ENCODE measurements at places on chromosomes 5 and 9.

- DNase-seq = no peak
Observed at GRCh38 chr5:130035388-130035787, 131.1 kb downstream of the CHSY3 start.

GRCh38 chr5:113909782-113910181 is 396.3 kb downstream of the YTHDC2 start:
- peak; percentile 99 for DNase-seq

- DNase-seq = no peak
Observed at GRCh38 chr9:134536101-134536900, 105.3 kb upstream of the COL5A1 start.

GRCh38 chr5:142095035-142095434 is 13.5 kb upstream of the NDFIP1 start:
- no peak for DNase-seq

DNA sequence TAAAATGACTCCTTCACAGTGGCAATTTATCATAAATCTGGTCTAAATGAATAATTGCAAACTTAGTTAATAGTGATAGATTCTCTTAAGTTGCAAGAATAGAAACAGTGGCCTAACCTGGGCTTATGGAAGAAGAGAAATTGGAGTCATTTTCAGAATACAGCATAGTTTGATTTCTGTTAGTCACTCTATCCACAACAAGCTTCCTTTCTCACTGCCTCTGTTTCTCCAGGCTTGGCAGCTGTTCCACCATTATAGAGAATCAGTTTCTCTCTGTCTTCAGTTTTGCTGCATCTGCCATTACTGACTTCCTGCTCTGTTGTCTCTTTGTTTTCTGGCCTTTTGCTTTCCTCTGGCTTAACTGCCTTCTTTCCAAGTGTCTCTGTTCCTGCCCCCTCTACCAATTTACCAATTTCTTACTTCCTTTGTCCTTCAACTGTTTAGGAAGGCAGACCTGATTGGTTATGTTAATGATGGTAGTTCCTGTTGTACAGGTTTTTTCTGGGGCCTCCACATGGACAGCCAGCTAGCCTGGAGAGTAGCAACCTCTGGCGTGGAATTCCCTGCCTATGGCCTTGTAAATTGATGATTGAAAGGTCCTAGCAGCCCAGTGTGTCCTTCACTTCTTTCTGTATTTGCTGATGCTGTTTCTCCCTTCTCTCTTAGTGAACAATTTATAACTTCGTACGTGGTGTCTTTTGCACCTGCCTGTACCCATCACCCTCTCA is 75.9 kb upstream of the RASGRF2 start:
- no peak for DNase-seq

DNA sequence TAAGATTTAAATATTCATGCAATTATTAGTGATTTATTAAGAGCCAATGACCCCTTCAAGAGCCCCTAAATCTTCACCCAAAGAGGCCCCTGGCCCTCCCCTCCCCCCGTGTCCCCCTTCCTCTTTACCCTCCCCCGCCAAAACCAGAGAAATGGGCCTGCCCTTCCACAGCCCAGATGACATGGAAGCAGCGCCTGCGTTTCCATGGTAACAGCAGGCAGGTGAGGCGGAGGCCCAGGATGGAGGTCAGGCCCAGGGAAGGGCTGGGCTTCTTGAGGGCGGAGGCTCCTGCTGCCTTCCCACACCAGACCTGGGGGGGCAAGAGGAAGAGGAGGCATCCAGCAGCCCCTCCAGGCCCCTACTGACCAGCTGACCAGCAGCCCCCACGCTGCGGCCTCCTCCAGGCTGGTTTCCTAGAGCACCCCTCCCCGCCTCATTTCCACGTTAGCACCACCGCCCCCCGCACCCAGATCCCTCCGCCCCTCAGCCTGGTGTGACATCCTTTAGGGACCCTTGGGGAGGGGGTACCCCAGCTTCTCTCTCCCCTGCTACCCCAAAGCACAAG is 37.4 kb downstream of the UNC5A start:
- peak; percentile 15 for DNase-seq

GRCh38 chr5:95027151-95027721 is 257.7 kb downstream of the MCTP1 start:
- no peak for DNase-seq

DNA sequence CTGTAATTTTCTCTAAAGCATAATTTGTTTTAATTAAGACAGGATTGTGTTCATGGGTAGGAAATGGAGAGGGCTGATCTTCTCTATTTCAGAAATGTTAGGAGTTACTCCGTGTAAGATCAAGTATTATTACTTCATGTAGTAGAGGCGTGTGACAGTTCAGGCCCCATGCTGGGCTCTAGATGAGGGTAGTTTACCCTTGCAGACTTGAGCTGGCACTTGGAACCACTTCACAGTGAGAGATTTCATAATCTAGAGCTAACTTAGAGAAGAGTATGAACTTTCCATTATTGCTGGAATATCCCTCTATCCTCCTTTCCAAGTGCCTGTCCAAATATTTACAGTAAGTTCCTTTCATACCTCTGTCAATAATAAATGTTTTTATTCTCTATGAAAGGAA is 195.1 kb downstream of the PCSK5 start:
- no peak for DNase-seq

GRCh38 chr9:116095403-116095802 is 58.2 kb upstream of the PAPPA start:
- DNase-seq = no peak

DNA sequence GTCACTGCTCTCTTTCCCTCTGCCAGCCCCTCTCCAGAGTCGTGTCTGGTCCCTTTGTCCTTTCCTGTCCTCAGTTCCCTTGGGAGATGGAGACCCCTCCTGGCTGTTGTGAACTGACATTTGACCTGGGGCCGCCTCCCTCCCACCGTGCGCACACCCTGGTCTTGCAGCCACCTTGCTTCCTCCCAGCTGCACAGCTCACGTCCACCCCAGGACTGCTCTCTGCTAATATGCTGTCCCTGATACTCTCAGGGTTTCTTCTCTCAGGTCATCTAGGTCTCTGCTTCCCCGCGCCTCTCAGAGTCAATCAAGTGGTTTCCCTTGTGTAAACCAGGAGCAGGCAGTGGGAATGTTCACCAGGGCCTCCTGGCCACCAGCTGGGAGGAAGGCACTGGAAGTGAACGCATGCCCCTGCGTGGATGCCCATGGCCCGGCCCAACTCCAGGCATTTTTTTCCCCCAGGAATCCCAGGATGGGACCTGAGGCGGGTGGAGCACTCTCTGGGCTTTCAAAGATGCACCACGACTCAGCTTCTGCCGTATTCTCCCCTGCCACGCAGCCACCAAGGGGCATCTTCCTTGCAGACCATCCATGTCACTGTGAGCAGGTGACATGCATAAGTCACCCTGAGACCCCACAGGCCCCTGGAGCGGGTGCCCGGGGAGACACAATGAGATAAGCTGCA is 142.4 kb downstream of the OLFM1 start:
- DNase-seq = no peak

DNA sequence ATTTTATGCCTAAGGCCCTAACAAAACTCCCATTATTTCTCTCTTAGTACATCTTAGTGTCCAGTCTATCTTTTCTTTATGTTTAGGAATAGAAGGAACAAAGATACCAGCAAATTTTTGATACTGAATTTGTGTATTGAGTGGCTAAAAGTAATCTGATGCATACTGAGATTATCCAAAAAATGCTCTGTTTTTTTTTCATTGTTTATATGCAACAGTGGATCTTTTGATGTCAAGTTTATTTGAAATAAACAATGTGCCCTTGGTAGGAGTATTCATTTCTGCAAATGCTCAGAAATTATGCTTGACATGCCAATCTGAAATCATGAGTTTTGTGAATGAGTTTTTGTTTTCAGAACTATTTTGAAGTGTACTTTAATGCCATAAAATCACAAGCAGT is 58.7 kb downstream of the CCDC192 start:
- DNase-seq = no peak

DNA sequence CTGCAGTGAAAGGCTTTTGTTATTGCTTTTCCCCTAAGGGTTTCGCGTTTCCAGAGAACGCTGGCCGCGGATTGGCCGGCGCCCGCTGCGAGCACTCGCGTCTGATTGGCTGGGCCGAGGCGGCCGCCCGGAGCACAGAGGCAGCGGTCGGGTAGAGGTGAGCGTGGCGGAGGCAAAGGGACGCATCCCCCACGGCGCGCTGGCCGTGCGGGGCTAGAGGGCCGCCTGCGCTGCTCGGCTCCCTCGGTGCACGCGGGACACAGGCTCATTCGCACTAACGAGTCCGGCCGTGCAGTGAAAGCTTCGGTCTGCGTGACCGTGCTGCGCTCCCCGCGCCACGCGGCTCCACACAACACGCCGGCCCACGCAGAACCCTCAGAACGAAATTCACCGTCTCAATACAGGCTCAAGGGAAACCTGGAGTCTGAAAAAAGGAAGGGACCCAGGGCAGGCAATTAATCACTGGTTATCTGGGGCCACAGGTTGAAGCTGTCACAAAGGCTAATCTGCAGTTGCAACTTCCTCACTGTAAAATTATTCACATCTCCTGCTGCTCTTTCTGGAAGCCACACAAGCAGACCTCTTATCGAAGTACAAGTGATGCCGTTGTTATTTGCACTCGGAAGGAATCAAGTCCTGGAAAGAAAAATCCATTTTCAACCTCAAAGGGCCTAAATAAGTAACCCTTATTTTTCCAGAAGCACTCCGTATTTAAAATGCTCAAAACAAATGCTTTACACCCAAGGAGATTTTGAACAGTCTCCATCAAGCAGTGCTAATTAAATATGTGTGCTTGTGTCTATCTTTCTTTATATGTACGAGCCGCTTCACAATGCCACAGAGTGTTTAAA is 94.6 kb downstream of the ZNF608 start:
- peak; percentile 73 for DNase-seq

GRCh38 chr5:157563373-157563928 is 12.1 kb downstream of the ADAM19 start:
- no peak for DNase-seq

- DNase-seq = no peak
Observed at GRCh38 chr5:11273180-11273903, 512.3 kb upstream of the DAP start.

DNA sequence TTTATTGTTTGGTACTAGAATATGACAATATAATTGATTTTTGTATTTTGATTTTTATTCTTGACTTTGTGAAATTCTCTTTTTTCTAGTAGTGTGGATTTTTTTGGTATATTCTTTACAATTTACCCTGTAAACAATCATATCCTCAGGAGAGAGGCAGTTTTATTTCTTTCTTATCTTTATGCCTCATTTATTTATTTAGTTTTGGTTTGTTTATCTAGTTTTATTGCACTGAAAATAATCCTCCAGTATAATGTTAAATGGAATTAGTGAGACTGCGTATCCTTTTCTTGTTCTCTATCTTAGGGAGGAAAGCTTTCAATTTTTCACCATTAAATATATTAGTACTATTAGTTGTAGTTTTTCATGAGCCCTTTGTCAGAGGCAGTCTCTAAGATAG is 109.4 kb downstream of the MACROH2A1 start:
- no peak for DNase-seq

- no peak for DNase-seq
Observed at GRCh38 chr5:67240846-67241245, 44.2 kb upstream of the CD180 start.

- no peak for DNase-seq
Observed at GRCh38 chr9:73137286-73137899, 14.3 kb upstream of the ANXA1 start.

- DNase-seq = no peak
Observed at GRCh38 chr9:128214571-128215490, 11.7 kb downstream of the DNM1 start.

GRCh38 chr5:80569961-80570786 is at the start of gene ANKRD34B:
Gene ANKRD34B (minus strand): TSS chr5:80570280. CDS start chr5:80560019, 10,261 bp downstream.
- DNase-seq = peak; percentile 83

- DNase-seq = no peak
Observed at GRCh38 chr5:173051746-173052145, 4.4 kb upstream of the CREBRF start.

GRCh38 chr9:124259158-124259808 is 1.5 kb downstream of the NEK6 start:
- no peak for DNase-seq

DNA sequence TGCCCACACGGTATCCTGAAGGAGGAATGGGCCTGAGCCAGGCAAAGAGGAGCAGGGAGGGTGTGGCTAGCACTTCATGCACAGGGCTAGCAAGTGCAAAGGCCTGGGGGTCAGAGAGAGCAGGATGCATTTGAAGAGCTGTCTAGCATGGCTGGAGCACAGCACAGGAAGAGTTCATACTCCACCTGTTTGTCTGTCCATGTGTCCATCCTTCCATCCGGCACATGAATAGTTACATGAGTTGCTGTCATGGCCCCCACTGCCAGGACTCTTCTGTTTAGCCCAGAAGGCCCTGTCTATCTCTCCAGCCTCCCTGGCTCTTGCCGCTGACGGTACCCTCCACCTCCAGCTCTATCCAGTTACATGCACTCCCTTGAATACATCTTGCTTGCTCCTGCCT is 17.1 kb downstream of the RGS3 start:
- DNase-seq = no peak

DNA sequence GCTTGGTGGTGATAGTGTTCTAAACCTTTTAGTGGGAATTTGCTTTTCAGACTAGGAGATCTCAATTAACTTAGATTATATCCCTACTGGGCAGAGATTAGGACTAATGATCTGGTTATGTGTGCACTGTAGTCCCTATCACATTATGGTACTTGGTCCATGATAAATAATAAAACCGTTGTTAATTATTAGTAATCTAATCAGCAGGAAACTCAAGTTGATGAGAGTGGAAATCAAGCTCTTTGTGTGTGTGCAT is 262.3 kb downstream of the ARHGAP26 start:
- DNase-seq = no peak

- DNase-seq = no peak
Observed at GRCh38 chr9:114318416-114318815, 4.5 kb upstream of the ORM1 start.

DNA sequence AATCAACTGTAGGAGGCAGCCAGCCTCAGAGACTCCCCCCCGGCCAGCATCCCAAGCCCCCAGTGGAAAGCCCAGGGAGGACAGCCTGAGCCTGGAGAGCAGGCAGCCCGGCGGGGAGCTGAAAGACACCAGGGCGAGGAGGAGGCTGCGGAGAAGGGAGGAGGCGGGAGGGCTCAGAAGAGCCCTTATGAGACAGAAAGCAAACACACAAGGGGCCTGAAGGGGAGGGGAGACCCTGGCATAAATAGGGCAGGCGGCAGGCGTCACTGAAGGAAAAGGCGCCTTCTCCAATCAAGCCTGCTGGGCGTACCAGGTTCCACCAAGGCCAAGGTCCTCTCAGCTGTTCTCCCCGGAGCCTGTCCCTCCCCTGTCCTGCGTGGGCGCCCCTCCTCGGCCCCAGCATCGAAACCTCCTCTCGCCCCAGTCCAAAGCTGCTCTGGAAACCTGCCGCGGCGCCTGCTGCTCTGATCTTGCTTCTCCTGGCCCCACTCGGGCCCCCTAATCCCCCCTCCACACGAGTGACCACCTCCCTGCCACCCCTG is 1.3 kb downstream of the SLC9A3 start:
- no peak for DNase-seq

- no peak for DNase-seq
Observed at GRCh38 chr9:98453589-98454311, 198.3 kb upstream of the TBC1D2 start.

DNA sequence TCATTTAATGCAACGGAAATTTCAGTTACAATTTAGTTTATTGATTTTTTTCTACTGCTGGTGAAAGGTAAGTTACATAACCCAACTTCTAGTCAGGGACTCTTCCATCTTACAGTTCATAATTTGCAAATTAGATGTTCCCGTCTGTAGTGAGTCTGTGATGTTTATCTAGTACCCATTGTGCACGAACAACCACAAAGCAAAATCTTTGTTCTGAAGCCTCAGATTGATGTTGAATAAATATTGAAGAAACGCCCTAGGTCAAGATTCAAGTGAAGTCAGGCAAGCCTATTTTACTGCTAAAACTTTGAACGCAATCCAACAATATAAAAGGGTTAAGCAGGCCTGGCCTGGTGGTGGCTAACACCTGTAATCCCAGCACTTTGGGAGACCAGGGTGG is 43.1 kb downstream of the BASP1 start:
- DNase-seq = peak; percentile 73

- no peak for DNase-seq
Observed at GRCh38 chr9:121560921-121561320, 61.3 kb upstream of the GGTA1 start.
